B cell (primary cell): ENCODE measurements at places on chromosomes 13 and 19.

DNA sequence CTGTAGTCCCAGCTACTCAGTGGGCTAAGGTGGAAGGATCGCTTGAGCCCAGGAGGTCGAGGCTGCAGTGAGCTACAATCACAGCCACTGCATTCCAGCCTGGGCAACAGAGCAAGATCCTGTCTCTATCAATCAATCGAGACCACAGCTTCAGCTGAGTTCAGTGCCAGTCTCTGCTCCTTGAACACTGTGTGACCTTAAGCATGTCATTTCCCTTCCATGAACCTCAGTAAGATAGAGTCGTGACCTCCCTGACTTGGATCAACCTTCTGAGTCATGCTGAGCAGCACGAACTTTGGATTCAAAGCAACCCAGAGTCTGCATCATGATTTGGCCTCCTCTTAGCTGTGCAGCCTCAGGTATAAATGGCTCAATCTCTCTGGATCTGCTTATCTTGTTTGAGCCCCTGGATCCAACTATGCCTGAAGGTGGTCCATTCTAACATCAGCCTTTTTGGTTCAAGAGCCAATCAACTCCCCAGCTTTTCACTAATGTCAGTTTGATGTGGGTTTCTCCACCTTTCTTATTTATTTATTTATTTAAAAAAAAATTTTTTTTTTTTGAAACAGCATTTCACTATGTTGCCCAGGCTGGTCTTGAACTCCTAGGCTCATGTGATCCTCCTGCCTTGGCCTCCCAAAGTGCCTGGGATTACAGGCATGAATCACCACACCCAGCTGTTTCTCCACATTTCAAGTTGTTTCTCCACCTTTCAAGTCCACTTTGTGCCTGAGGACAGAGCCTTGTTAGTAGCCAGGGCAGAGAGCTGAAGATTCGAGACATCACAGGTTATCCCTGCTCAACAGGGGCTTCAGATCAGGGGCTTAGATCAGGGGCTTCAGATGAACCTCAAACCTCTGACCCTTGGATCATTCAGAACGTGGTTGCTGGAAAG, 26.4 kb downstream of the PTPRS start:
- DNase-seq: no peak

DNA sequence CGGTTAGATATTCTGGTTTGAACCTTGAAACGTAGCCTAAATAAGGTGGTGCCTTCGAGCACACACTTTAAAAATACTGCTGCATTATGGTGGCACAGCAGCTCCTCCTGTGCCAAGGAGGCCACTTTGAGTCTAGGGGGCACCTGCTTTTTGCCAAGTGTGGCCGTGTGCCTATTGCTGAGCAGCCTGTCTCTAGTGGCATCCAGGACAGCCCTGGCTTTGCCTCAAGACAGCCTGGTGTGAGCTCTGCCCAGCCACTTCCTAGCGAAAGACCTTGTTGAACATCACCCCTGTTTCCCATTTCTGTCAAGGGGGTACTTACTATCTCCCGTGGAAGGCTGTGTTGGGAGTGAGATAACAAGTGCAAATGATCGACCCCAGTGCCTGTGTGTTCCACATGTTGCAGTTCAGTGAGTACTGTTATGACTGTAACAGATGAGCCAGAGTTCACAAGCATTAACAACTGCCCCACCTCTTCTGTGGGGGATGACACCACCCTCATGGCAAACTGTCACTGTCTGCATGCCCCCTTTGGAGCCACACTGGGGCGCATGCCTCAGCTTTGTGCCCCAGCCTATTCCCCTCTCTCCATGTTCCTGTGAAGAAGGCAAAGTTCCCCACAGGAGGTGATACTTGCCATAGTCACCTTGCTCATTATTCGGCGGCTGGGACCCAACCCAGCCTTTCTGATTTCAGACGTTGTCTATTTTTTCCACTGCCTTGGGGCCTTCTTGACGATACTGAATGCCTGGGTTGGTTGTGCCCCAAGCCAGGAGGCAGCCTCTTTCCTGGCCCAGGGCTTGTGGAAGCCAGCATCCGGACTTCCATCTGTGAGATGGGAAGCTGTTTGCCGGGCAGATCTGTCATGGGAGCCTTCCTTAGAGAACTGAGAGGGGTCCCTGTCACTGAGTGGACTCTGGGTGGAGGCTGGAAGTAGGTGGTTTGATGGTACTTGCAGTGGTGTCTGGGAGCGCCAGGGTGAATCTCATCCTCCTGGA, 5.4 kb downstream of the GATAD2A start:
- no peak for DNase-seq

- peak; percentile 43 for DNase-seq
These were observed 26.2 kb downstream of the ELF1 start for GRCh38 chr13:40992678-40993518.

GRCh38 chr13:43237616-43238015, 214.2 kb downstream of the DNAJC15 start:
- no peak for DNase-seq

- peak; percentile 53 for DNase-seq
These were observed 618 bp downstream of the TMEM38A start for GRCh38 chr19:16661480-16662034.

- no peak for DNase-seq
These were observed 848.5 kb downstream of the PCDH17 start for GRCh38 chr13:58480061-58480460.

DNA sequence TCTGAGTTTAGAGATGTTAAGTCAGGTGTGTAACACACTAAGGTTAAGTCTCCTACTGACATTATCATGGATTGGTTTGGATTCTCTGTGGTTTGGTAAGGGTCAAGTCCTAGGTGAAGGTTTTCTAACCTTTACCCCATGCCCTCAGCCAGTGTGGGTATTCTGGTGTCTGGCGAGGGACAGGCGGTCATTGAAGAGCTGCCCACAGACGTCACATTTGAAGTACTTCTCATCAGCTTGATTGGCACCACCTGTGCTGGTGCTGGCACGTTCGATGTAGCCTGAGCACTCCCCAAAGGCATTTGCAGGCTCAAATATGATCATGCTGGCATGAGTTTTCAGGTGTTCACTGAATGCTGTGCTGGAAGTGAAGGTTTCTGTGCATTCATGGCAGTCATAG, 27.0 kb downstream of the PEG3 start:
- no peak for DNase-seq
